ENCODE measurements at places on chromosomes 1 and 21. TPM values are rescaled to one million over a fixed set of nuclear protein-coding genes. Genes with fewer than 3 reads are reported as not detected.

DNA sequence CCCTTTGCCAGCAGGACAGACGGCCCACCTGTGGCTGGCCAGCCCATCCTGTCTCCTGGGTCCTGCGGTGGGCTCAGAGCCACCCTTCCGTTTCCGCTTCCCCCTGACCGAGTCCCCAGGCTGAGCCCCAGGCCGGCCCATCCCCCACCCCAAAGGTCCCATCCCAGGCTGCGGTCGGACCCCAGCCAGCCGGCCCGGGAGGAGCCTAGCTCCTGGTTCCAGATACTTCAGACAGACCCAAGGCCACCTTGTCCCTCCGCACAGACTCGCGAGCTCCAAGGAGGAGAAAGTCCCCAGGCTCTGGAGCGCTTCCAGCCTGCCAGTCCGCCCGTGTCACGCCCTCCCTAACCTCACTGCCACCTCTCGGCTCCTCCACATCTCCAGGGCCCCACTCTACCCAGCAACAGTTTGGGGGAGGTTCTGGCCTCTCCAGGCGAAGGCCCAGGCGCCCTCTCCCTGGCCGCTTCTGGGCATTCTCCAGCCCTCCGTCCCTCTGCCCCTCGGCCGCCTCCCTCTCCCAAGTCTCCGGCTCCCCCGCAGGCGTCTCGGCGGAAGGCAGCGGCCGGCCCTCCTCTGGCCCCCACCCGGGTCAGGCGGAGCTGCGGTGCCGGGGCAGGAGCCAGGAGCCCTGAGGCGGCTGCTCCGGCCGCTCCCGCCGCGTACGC, 835 bp downstream of the LRRN2 start:
- DNase-seq = peak; percentile 25

FAM151A gene
- not detected for total RNA-seq

PLD5 gene
- not detected for total RNA-seq

- peak; percentile 74 for DNase-seq
Measured at GRCh38 chr1:32716312-32717148, 14.0 kb upstream of the SYNC start.

LDLRAD1 gene
- not detected for total RNA-seq

DNA sequence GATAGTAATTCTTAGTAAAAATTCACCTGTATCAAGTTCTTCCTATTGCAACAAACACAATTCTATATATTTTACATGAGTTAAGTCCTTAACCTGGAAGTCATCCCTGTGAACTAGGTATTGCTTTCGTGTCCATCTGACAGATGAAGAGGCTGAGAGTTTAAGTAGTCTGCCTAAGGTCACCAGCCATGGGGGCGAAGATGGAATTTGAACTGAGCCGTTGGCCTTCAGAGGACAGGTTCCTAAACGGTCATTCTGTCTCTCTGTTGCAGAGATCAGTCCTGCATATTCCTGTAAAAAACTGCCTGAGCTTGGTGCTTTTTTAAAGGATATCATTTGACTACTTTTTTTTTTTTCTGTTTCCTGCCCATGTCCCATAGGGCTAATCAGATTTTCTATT, 10.2 kb upstream of the POFUT2 start:
- no peak for DNase-seq

TRMT1L gene
- 21.4 TPM for total RNA-seq

DNA sequence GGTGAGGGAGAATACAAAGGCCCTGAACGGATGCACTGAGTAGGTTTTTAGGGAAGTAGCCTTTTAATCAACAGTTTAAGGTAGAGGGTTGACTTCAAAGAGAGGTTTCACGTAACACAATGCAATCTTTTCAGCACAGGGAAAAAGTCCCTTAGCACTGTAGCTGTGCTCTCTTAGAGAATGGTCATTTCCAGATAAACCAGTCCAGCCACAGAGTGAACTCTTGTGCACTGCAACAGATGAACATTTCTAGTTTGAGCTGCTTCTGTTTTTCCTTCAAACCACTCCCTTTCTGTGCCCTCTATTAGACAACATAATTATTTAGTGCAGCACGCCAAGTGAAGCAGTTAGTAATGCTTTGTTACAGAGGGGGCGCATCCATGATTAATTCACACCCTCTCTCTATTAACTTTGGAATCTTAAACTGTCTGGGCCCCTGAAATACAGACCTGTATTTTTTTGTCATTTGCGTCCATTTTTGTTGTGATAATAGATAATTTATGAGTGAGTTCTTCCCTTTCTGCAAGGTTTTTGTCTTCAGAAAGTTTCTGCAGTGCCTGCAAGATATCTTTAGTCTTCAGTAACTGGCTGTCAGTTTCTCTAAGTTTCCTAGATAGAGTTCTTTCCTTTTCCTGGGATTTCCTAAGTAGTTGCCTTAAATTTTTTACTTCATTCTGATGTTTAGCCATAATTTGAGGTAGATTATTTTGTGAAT, 22.9 kb downstream of the LCA5L start:
- DNase-seq = no peak

- DNase-seq = no peak
Measured at GRCh38 chr1:103180660-103181059, 72.3 kb upstream of the COL11A1 start.

DNA sequence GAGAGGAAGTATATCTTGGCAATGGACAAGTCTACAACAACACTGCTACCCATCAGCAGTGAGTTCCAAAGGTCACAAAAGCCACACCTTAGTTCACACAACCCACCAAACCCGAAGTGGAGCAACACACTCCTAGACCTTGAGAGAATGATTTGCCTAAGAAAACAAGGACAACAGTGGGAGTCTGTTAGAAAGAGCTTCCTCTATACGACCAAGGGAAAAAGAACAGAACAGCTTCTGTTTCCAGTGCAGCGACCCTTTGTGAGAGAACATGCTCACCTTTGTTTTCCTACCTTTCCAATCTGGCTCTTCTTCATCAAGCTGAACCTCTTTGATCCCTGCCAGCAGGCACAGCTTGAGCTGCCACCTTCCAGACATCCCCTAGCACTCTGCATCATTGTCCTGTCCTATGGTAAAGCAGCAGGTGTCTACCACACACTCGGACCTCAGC, 56.7 kb upstream of the PALMD start:
- DNase-seq = no peak

DNA sequence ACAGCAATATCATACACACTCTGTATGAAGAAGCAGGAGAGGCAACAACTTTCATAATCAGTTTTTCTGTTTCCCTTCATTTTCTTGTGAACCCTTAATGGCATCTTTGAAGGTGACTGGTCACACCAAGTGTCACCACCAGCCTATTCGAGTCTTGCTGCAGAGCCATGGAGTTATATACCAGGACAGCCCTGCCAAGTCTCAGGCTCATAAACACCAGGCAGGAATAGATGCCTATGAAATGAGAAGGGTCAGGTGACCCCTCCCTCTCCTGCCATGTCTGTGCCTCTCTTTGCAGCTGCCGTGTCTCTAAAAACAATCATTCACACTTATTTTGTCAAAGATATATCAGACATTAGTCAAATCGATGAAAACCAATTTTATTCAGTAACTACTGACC, 28.0 kb downstream of the NECAP2 start:
- DNase-seq = no peak

DNA sequence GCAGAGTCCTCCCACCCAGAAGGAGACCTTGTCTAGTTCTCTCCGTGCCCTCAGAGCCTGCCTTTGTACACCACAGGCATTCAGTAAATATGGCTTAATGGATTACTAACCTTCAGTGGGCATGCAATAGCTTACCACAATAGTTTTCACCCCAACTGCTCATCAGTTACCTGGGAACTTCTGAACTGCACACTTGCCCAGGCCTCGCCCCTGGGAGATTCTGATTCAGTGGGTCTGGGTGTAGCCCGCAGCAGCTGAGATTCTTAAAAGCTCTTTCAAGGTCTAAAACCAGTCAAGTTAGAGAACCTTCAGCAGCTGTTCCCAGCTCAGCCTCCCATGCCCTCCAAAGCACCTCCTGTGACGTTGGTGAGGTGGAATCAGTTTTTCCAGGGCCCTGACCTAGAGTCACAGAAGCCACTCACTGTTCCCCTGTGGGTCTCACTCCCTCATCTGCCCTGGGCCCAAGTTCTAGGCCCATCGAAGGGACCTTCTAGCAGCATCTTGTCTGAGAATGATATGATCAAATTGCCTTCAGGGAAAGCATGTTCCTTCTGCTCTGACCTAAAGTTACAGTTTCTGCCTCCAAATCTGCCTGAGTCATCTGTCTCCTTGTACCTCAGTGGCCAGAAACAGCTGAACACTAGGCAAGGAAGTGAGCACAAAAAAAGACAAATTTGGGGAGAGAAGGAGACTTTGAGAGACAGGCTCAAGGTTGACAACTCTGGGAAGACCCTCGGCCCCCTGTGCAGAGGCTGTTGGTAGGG, 10.8 kb downstream of the ASAP3 start:
- DNase-seq = no peak

ESRRG gene
- total RNA-seq = not detected

DNA sequence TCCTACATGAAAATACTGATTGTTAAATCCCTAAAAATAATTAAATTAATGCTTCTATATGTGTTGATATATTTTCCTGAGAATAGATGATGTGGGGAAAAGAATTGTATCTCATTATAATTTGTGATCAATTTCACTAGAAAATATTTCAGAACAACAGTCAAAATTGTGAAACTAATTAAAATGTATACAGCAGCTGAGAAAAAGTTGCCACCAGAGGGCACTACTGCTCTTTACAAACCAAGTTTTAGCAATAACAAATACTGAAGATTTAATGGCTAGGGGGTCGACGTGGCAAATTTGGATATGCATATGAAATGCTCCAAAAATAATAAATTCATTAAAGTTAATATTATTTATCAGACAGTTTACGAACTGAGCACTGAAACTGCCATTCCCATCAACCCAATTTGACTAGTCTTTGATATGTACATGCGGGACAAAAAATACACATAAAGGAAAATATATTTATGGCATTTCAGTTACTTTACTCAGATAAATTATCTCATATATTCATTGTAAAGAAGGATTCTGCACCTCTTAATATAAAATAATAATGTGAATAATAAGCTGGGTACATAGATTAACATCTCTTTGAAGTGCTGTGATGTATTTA, 96.3 kb upstream of the TMPRSS15 start:
- DNase-seq = peak; percentile 55

DNA sequence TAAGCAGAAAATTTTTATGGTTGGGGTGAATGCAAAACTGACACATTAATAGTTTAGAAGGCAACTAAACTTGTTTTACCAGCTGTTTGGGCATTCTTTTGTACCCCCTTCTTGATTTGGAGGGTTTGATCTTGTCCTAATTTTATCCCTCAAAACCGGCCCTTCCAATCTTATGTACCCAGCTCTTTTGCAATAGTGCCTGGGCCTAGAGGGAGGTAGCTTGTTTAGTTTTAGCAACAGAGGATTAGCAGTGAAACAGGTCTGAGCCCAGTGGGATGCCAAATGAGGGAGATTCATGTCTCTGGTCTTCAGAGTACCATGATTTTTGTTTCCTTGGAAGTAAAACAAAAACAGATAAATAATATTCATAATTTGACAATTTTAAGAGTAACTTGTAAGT, 45.1 kb downstream of the CRP start:
- DNase-seq = no peak

DNA sequence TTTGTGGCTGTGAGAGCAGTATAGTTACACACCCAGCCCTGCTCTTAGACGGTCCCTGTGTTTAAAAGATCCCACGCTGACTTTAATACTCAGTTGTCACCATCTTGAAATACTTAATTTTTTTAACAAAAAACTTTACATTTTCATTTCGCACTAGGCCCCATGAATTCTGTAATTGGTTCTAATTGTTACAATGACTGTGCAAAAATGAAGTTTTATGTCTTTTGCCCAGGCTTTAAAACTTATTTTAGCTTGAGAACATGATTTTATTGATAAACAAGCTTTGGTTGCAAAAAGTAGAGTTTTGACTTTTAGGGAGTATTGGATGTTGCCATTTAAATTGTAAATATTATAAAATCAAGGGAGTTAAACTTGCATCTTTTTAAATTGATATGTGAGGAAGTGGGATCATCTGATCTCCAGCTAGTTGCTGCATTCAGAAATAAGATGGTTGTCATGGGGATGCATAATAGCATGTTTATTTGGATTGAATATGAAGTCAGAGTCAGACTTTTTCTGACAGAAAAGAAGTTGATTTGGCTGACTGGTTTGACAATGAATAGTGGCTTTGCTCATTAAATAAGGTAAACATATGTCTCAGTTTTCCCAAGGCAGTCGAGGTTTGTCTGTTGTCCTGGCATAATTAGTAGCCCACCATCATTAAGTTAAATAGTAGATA, 23.0 kb upstream of the CRP start:
- DNase-seq = no peak

DNA sequence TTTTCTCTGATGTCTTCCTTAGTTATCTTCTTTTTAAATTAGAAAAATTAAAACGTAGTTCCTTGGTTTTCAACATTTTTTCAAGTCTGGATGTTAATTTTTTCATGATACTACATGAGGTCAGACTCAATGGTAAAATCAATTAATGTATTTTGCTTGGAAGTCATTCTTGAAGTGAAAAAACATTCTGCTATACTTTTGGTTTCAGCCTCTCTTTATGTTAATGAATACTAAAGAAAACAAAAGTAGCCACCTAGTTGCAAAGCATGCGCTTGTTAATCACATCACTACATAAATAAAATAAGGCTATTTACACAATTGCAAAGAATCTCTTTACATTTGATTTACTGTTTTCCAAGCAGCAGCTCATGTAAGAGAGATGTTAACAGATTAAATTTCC, 170.4 kb downstream of the LIPI start:
- DNase-seq = no peak

- peak; percentile 34 for DNase-seq
Measured at GRCh38 chr1:149845416-149845815, 54.0 kb upstream of the BOLA1 start.

DNA sequence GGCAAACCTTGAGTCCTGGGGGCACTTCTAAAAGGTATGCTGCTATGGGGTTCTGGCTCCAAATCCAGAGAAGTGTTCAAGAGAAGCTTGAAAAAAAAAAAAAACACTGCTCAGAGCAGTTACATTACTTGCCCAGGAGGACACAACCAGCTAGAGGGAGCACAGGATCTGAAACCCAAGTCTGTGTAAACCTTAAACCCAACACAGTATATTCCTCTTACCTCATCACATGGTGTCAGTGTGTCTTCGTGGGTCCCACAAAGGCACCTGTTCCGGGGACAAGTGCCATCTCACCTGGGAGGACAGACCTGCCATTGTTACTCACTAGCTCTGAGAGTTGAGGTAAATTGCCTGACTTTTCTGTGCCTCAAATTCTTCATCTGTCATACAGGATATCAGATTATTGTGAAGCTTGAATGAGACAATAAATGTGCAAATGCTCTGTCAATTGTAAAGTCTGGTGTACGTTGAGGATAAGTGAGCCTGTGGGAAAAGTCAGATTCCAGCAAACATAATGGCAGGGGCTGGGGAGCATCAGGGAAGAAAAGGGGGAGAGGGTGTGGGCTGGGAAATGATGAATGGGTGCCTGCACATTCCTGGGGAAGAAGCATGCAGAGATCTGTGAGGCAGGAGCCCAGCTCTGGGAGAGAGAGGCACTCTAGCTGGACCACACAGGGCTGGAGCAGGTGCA, 170.4 kb upstream of the ZC3H12A start:
- DNase-seq = no peak

TMEM69 gene
- total RNA-seq = 19.5 TPM
